ENCODE measurements at places on chromosomes 7 and 10.

DNA sequence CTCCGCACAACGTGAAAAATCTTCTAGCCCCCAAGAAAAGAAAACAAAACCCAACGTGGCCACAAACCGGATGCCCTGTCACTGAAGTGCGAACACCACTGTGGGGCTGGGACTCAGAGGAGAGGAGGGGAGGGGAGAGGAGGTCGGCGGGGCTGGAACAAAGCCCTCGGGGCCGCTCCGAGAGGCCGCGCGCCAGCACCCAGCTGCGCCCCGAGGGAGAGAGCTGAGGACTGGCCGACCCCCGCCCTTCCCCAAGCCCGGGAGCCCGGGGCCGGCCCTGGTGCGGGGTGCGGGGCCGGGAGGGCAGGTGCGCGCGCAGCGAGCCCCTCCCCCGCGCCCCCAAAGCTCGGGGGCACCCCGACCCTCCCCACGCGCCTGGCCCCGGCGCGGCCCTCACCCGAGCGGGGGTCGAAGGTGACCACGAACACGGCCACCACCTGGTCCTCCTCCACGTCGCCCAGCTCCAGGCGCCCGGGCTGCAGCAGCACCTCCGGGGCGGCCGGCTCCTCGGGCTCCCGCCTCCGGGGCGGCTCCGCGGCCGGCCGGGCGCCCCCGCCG lies 398 bp downstream of the DENND11 start:
- DNase-seq = peak; percentile 49

GRCh38 chr7:75966190-75966961 lies 28.0 kb downstream of the TMEM120A start:
- DNase-seq = no peak

DNA sequence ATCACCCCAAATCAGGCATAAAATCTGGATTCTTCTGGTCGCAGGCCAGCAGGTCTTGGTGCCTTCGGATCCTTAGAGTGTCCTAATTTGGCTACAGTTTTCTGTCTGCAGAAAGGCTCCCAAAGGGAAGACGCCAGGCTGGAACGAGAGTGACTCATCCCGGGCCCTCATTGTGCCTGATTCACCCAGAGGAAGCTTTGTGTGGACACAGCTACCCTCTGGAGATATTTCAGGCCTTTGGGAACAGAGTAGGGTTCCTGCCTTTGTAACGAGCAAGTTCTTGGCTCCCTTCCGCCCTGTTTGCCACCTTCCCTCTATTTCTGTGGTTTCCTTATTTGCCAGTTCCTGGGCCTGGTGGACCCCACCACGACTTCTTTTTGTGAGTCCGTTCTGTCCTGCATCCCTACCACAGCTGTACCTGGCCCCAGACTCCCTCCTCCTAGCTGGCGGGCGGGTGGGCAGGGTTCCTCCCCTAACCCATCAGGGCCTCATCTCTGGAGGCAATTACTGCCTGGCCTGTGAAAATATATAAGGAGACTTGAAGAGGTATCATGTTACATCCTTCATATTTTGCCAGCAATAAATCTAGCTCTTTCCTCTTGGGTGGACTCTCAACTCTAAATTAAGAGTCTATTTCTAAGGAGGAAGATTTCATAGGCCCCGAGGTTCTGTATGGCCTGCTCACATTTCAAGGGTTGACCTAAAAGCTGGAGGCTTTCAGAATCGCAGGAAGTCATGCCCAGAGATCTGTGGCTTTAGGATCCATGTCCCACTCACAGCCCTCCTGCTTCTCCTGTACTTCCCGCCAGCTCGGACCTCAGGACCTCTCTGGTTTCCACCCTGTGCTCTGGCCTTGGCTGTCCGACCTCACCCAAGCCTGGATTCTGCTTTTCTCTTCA lies 219.2 kb upstream of the ZNF32 start:
- DNase-seq = peak; percentile 70

DNA sequence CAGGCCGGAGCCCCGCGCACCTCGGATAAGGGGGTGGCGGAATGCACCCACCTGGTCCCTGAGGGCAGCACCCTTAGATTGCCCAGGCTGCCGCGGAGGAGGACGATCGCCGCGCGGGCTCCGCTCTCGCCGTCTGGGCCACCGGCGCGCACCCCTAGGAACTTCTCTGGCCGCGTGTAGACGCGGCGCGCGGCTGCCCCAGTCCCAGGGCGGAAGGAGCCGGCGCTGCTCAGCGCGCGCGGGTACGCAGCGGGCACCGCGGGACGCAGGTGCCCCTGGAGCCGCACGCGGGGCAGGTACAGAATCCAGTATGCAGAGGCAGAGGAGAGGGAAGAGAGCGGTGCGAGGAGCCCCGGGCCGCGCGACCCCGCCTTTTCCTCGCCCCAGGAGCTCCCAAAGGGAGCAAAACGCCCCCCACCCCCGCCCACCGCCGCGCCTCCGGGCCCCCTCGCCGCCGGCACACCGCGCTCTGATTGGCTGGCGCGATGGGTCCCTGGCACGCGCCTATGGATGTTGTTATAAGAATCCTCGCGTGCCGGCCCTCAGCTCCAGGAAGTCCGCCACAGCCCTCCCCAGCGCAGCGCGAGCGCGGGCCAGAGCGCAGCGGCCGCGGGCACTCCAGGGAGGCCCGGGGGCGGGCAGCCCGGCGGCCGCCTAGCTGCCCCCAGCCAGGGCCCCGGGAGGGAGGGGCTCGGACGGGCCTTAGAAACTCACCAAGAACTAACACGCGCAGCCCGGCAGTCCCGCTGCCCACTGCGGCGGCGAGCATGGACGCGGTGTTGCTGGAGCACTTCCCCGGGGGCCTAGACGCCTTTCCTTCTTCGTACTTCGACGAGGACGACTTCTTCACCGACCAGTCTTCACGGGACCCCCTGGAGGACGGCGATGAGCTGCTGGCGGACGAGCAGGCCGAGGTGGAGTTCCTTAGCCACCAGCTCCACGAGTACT lies at the start of gene PTF1A:
Gene PTF1A, plus strand, starts transcription at position 549 of the 948 bp plus-strand sequence. Its CDS starts 219 bp downstream, at position 768.
- no peak for DNase-seq

GRCh38 chr10:77111611-77112550 lies 525.7 kb downstream of the KCNMA1 start:
- DNase-seq = no peak

GRCh38 chr7:151299530-151299929 lies 42.1 kb upstream of the NUB1 start:
- DNase-seq = no peak

DNA sequence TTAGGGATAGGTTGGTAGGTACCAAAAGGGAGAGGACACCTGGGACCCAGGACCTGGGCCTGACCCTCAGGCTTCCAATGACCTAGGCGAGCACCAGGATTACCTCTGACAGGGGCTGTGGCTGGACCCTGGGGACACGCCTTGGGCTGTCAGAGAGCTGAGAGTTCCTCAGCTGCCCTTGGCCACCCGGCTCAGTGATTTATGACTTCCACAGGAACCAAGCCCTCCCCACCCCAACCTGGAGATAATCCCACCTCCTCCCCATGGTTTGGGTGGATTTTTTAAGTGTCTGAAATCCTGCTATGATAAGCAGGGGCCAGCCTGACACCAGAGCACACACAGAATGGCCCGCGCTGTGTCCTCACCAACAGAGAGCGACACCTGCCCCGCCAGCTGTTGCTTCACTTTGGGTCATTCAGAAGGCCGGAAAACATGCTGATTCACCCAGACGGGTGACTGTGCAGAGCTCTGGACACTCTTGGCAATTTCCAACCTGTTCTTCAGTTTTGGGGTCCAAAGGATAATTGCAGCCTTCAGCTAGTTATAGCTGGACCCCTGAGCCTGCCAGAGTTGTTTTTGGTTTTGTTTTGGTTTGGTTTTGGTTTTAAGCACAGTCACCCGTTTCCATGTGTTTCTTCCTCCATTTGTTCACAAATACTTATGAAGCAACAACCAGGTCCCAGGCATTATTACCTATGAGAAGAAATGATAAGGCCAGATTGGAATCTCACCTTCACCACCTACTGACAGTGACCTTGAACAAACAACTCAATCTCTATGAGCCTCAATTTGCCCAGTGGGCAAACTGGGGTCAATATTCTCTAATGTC lies 78.2 kb downstream of the RAB11FIP2 start:
- no peak for DNase-seq

DNA sequence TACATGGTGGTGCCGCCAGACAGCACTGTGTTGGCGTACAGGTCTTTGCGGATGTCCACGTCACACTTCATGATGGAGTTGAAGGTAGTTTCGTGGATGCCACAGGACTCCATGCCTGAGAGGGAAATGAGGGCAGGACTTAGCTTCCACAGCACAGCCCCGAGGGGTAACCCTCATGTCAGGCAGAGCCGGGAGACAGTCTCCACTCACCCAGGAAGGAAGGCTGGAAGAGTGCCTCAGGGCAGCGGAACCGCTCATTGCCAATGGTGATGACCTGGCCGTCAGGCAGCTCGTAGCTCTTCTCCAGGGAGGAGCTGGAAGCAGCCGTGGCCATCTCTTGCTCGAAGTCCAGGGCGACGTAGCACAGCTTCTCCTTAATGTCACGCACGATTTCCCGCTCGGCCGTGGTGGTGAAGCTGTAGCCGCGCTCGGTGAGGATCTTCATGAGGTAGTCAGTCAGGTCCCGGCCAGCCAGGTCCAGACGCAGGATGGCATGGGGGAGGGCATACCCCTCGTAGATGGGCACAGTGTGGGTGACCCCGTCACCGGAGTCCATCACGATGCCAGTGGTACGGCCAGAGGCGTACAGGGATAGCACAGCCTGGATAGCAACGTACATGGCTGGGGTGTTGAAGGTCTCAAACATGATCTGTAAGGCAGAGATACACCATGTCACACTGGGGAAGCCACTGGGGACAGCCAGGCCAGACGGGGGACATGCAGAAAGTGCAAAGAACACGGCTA lies 104.6 kb upstream of the TNRC18 start:
- peak; percentile 60 for DNase-seq

DNA sequence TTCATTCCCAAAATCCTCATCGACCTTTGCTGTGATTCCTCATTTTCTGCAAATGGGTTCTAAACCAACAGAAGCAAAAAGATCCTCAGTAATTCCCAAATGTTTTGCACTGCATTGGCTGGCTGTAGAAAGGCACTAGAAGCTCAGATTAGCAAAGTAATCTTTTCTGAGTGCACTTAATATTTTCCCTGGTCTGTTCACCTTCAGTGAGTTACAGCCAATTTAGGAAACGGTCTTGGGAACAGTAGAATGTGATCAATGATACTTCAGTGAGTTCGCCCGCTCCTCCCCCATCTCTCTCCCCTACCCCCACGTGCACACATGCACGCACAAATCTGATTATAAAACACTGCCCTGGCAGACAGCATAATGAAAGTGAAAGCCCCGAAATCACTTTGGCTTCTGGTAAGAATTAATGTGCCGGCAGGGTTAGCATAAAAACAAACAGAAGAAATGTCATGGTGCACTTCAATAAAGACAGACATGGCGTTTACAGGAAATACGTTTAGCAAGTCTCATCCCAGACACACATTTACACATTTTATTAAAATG lies 201.3 kb upstream of the CDCA7L start:
- no peak for DNase-seq

- DNase-seq = no peak
Measured at GRCh38 chr10:22599636-22600228, 114.6 kb downstream of the PIP4K2A start.

- DNase-seq = no peak
Measured at GRCh38 chr7:75531359-75531821, 39.3 kb downstream of the SPDYE5 start.

GRCh38 chr10:51340845-51341610 lies 266.7 kb downstream of the PRKG1 start:
- no peak for DNase-seq

GRCh38 chr7:117077658-117078057 lies 124.4 kb downstream of the ST7 start:
- DNase-seq = no peak

DNA sequence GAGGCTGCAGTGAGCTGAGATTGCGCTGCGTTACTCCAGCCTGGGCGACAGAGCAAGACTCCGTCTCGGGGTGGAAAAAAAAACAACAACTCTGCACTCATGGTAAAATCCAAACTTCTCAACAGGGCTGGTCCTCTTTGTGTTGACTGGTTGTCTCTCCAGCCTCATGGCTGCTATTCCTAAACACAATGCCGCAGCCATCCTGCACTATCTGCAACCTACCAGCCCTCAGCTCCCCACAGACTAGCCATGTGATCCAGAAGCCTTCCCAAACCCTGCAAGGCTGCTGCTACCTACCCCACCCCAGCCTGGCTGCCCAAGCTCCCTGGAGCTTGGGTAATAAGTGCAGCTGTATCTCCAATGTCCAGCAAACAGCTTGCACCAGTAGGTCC lies 11.7 kb downstream of the ZYX start:
- DNase-seq = no peak

- DNase-seq = no peak
Measured at GRCh38 chr10:110392868-110393740, 88.4 kb upstream of the SMNDC1 start.

GRCh38 chr7:48551652-48552051 lies 372.7 kb upstream of the CDC14C start:
- DNase-seq = no peak

DNA sequence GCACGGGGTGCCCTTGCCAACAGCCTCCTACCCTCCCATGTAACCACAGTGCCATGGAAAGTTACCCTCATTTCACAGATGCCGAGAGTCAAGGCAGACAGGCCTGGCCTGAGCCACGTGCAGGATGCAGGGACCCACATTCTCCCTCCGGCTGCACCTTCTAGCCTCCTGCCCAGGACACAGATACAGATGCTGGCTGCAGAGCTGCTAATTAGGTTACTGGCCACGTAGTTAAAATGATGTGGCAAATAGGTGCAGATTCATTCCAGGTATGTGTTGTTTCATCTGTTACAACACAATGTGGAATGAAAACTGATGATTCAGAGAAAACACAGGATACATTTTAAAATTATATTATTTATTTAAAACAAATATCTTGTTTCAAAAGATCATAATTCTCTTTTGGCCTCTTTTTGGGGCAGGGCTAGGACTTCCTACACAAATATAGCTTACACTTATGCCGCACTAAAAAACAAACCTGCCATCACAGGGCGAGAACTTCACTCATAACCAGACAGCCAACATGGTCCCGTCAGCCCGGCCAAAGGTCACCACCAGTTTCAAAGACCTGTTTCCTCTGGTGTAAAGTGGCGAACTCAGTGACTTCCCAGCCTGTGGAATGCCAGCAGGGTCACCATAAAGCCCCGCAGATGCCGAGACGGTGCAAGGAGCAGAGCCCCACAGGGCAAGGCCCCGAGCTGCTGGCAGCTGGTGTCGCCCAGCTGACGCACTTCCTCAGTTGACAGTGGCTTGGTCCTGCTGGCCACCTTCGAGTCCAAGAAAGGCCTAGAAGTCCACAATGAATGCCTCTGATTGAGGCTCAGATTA lies 83.5 kb downstream of the TNS3 start:
- no peak for DNase-seq

DNA sequence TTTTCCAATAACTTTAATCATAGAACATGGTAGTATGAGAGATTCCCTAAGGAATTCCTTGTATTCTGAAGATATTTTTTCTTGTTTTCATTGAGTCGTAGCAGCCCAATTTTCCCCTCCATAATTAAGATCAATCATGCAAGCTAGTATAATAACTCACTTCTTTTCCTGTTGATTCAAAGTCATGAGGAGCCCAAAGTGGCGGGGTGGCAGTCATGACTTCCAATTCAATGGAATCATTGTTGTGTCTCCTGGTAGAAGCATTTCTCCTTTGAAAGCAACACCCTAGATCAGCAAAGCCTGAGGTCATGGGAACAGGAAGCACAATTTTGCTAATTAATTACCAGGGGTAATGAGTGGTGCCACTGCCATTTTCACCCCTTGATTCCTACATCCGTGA lies 77.6 kb upstream of the MAGI2 start:
- DNase-seq = no peak
